NCI-H2227 treated with DMSO at 0.1 percent for 48 hours (cell line): ENCODE measurements at places on chromosomes 16 and 17.

DNA sequence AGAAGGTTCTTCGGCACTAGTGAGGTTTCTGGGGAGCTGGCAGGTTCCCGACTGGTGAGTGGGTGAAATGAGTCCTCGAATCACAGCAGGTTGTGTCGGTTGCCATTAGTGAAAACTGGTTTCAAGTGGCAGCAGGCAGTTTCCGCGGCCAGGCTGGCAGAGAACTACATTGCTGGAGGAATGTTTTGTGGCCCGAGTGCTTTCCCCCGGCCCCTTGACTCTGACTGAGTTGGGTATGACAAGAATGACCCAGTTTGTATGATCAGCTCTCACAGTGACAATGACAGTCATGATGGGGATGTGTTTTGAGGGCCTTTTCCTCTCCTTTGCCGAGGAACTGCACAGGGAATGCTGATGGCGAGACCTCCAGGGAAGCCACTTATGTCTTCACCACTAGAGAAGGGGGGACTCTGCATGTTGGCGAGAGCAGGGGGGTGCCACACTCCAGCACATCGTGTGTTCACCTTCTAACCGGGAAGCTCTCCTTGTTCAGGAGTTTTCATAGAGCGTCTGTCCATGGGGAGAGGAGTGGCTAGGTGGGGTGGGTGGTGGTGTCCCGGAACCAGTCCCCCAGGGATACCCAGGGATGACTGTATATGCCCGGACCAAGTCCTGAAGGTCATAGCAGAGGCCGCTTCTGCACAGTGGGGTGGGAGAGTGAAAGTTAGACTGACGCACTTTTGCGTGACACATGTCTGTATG lies 206.0 kb upstream of the CHMP6 start:
- DNase-seq: no peak

GRCh38 chr16:64696866-64697265 lies 425.0 kb downstream of the CDH11 start:
- DNase-seq: no peak

- DNase-seq: peak; percentile 94
Measured at GRCh38 chr17:40349895-40350688, 14.4 kb downstream of the GJD3 start.

- DNase-seq: peak; percentile 23
Measured at GRCh38 chr17:16199093-16199492, 16.2 kb downstream of the NCOR1 start.

- no peak for DNase-seq
Measured at GRCh38 chr17:20267459-20267842, 199.9 kb downstream of the LGALS9B start.

- DNase-seq: no peak
Measured at GRCh38 chr17:51231999-51232398, 27.9 kb downstream of the MBTD1 start.

- DNase-seq: no peak
Measured at GRCh38 chr16:65481956-65482355, 360.1 kb upstream of the CDH11 start.

DNA sequence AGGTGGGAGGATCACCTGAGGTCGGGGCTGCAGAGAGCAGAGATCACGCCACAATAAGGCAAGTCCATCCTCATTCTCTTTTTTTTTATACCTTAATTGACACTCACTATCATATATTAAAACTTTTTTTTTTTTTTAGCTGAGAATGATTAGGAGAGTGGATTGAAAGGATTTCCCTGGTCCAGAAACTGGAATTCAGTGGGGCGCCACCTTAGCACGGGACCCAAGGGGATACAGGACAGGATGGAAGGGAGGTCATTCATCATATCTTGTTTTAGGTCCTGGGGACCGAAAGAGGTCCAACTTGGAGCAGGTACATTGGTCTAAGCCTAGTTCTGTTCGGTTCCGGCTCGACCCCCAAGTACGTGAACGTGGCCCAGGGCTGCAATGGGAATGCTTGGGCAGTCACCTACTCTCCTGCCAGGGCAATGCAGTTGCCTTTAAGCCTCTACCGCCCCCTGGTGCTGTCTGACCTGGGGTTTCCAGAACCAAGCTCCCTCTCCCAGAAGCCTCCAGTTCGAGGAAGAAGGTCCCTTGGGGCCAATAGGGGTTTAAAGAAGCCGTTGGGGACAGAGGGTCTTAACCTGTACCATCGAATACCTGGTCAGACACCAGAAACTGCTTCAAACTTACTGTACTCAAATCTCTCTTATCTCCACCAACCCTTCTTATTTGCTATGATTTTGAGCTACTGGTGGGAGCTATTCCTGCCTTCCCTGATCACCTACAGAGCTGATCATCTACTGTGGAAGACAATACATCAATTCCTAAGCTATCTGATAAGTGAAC lies 19.9 kb upstream of the GPATCH8 start:
- DNase-seq: no peak

- no peak for DNase-seq
Measured at GRCh38 chr17:69335058-69335457, 8.1 kb upstream of the ABCA5 start.

DNA sequence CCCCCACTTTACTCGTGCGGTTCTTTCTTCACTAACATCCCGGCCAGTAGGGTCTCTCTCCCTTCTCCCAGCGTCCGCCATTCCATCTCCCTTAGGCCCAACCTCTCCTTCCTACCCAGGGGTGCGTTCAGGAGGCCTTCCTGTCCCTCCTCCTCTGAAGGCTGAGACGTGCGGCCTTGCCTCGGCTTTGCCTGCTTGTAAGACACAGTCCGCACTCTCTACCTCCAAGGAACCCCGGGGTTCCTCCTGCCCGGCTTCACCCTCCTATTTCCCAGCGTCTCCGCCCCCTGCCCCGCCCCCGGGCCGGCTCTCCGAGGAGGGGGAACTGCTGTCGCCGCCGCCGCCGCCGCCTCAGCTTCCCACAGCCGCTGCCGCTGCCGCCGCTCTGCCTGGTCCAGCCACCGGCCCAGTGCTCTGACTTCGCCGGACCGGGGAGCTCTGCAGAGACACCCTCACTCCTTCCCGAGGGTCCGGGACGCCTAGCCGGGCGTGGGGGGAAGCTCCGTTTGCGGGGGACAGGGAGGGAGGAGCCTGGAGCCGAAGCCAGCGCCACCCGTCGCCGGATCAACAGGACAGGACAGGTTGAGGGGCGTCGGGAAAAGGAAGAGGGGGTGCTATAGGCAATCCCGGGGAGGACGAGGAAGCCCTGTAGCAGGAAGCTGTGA lies 1.2 kb upstream of the FGF11 start:
- peak; percentile 48 for DNase-seq

DNA sequence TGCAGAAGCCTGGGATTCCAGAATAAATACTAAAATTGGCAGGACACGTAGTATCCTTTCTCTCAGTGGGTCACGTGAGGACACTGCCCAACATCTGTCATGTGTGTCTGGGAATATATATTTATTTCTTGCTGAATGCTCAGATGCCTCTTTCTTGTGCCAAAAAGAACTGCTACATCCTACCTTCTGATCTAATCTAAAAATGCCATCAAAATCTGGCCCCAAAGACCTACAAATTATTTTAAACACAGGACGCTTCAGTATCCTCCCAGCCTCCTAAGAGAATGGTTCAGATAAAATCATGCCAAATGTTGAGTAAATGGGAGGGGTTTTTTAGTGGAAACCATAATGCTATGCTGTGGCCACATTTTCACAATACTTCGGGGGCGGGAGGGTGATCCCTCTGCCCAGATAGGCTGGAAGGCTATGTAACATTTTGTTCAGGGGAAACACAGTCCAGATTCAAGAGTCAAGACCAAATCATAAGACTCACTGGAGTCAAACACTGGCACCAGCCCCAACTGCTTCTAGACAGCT lies 22.9 kb upstream of the CORO6 start:
- DNase-seq: no peak

DNA sequence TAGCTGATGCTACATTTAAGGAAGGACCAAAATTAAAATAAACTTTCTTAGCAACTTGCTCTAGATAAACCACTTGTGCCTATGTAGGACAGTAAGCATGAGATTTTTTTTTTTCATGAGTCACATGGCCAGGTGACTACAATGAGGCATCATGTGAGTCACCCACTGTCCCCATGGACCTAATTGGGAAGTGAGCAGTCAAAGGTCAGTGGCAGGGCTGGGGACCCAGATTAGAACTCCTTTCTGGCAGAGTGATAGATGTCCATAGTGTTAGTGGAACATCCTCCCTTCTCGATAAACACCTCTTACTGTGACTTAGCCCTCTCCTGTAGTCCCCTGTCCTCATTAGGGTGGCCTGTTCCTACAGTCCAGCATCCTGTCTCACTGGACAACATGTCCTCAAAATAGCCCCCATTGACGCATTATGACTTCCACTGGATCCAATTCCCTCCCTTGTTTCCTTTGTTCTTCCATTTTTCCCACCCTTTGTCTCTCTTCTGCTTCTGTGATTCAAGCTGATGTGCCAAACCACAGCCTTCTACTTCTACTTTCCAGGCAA lies 12.4 kb downstream of the ITGB3 start:
- DNase-seq: no peak

- no peak for DNase-seq
Measured at GRCh38 chr17:60358606-60359225, 33.2 kb downstream of the USP32 start.

- no peak for DNase-seq
Measured at GRCh38 chr17:35342276-35342675, 31.1 kb downstream of the SLFN11 start.

DNA sequence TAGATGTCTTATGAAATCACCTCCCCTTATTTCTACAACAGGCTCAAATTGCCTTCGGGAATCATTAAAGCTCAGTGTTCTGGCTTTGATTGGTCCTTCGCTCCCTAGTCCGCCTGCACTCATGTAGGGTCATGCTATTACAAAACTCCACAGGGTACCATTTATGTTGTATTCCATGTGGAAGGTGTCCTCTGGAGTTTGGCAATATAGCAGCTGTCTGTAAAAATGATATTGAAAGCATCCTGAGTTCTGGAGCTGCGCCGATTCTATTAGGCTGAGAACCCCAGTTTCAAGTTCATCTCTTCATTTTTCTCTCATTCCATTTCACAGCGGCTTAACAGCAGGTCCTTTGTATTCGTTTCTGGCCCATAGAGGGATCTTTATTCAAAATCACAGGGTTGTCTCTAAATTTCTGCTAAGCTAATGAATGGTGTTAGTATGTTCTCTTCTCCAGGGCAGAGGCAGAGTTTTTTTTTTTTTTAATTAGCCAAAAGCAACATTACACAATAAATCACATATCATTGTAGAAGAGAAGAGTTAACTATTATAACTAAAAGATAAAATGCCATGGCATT lies 71.9 kb upstream of the TEKT1 start:
- DNase-seq: no peak

DNA sequence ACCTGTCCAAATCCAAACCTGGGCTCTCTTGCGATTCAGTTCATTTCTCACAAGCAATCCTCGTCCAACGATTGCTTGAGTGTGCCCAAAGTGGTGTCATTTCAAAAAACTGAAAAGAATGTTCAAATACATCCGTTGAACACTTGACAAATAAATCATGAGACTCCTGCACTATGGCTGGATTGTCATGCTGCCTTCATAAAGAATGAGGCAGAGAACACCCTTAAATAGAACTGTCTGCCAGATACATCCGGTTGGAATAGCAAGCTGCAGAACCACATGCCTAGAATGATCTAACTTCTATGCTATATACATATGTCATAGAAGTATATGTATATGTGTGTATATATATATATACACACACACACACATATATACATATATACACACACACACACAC lies 55.4 kb upstream of the HAPSTR1 start:
- no peak for DNase-seq

DNA sequence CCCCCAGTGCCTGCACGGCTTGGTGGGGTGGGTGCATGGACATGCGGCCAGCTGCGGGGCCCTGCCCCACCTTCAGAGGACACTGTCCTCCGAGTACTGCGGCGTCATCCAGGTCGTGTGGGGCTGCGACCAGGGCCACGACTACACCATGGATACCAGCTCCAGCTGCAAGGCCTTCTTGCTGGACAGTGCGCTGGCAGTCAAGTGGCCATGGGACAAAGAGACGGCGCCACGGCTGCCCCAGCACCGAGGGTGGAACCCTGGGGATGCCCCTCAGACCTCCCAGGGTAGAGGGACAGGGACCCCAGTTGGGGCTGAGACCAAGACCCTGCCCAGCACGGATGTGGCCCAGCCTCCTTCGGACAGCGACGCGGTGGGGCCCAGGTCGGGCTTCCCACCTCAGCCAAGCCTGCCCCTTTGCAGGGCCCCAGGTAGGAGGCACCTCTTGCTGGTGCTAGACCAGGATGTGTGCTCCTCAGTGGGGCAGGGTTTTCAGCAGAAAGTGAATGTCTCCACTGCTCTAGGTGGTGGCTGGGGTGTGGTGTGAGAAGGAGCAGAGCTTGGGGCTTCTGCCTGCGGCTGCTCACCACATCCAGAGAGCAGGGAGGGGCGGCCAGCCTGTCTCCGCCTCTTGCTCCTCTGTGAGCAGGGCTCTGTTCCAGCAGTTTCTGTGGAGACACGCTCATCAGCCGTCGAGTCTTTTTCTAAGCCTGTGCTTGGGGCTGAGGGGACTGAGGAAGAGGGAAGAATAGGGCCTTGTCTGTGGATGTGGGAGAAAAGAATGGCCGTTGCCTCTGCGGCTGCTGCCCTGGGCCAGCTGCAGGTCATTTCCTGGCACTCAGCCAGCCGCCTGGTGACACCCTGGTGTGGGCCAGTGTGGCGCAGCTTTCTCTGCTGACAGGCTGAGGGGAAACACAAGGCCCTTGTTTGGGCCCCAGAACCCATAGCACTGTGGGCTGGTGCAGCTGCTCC lies 2.2 kb downstream of the ZNF276 start:
- DNase-seq: no peak

DNA sequence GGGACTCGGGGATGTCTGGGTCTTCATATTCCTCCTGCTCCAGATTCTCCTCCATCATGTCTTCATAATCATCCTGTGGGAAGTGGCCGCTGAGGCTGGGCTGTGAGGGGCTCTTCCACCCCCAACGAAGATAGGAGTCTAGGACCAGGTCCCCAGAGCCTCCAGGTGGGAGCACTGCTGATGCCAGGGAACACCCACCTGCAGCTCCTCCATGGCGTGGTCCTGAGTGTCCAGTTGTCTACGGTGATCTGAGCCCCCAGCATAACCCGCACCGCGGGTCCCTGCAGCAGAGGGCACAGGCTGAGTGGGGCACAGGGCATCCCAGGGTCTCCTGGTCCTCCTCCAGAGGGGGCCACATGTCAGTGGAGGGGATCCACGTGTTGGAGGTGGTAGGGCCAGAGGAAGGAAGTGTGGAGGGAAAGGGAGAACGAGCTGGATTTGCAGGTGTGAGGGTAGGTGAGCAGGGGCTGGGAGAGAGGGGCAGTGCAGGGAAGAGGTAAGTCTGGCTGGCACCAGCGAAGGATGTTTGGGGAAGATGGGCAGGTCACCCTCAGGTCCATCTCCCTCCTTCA lies 5.2 kb downstream of the SLC4A1 start:
- DNase-seq: no peak

GRCh38 chr16:8377864-8378263 lies 212.4 kb downstream of the TMEM114 start:
- DNase-seq: no peak
